ENCODE measurements at places on chromosomes 11 and 22.
A peak's percentile ranks its signal among the peaks of the same experiment; 100 is the strongest.

- no peak for DNase-seq
These were observed 12.0 kb downstream of the OVCH2 start for GRCh38 chr11:7694235-7694634.

DNA sequence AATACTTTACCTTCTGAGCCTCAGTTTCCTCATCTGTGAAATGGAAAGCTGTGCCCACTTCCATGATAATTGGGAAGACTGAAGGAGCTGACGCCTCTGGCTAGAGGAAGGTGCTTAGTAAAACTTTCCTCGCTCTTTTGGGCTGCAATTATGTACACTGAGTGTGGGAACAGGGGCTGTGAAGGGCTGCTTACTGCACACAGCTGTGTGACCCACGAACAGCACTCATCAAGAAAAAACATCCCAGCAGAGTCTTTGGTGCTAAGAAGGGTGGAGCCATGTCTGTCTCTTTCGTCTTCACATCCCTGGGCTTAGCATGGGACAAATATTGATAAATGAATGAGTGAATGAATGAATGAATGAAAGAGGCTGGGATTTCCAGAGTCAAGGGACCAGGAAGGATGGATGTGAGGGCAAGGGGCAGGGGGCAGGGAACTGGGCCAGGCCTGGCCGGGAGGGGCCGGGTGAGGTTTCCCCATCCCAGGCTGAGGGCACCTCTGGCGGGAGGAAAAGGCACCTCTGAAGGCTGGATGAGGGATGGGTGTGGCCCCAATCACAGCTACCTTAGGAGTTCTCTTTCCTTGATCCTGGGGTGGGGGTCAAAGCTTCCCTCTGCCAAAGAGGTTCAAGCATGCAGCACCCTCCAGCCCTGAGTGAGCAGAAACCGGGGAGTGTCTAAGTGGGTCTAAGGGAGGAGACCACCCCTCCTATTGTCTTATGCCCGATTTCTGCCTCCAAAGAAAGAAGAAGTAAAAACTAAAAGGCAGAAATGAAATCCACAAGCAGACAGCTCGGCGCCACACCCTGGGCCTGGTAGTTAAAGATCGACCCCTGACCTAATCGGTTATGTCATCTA, 9.2 kb upstream of the CD5 start:
- DNase-seq: no peak

DNA sequence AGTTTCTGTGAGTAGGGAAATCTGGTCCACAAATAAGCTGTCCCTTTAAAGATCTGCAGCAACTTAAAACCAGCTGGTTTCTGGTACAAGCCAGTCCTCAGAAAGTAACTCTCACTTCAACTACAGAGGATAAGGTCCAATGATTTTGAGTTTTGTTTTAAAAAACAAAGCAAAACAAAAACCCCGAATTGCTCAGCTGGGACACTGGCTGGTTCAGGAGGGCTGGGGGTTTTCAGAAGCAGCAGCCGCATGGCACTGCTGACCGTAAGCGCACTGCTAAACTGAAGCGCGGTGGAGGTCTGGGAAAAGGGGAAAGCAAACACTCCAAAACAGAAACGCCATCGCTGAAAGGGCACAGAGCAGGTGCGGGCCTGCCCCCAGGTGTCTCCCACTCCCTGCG, 59.7 kb downstream of the MICAL3 start:
- no peak for DNase-seq

DNA sequence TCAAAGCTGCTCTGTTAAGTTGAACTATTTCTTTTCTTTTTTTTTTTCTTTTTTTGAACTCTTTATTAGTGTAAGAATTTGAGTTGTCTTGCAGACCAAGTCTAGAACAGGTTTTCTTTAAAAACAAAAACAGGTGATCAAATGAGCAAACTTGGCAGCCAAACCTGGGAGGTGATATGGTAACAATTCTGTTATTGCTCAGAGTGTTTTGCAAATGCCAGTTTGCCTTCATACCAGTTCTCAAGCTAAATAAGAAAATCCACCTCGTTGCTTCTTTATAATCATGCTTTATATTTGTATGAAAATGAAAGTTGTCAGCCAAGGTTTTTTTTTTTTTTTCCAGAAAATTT, 76.9 kb downstream of the DEPDC5 start:
- no peak for DNase-seq

DNA sequence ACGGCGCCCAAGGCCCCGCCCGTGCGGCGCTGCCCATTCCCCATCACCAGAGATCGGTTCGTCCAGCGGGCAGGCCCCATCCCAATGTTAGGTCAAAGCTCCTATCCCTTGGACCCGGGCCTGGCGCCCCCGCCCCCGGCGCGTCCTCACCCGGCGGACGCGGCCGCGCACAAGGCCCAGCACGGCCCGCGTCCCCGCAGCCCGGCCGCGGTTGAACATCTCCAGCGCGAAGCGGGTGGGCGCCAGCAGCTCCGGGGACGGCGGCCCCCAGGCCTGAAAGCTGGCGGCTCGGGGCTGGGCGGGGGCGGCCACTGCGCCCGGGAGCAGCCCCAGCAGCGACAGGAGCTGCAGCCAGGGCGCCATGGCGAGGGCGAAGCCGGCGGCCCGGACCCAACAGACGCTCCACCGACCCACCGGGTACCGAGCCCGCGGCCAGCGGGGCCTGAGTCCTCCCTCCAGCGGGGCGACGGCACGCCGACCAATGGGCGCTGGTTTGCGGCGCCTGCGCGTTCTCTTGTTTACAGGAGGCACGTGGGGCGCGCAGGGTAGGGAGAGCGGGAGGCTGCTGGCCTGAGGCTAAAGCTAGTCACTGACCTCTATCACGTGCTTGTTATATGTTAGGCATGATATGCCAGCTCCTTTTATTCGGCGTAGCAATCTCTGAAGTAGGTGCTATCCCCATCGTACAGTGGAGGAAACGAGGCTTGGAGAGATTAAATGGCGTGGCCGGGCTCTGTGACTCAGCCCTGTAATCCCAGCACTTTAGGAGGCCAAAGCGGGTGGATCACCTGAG, at the start of gene CTSF:
Gene CTSF, minus strand, starts transcription at position 483 of the 793 bp plus-strand sequence. Its CDS starts 120 bp downstream, at position 363.
- peak; percentile 51 for DNase-seq

Data from stimulated activated CD4-positive, alpha-beta T cell treated with anti-CD3 and anti-CD28 coated beads, TNF-alpha, amount 100 ng/mL, for 24 hours (primary cell).